ENCODE measurements at places on chromosomes 1 and 21.

GRCh38 chr1:42745851-42746250 lies 5.8 kb upstream of the CLDN19 start:
- DNase-seq = no peak

DNA sequence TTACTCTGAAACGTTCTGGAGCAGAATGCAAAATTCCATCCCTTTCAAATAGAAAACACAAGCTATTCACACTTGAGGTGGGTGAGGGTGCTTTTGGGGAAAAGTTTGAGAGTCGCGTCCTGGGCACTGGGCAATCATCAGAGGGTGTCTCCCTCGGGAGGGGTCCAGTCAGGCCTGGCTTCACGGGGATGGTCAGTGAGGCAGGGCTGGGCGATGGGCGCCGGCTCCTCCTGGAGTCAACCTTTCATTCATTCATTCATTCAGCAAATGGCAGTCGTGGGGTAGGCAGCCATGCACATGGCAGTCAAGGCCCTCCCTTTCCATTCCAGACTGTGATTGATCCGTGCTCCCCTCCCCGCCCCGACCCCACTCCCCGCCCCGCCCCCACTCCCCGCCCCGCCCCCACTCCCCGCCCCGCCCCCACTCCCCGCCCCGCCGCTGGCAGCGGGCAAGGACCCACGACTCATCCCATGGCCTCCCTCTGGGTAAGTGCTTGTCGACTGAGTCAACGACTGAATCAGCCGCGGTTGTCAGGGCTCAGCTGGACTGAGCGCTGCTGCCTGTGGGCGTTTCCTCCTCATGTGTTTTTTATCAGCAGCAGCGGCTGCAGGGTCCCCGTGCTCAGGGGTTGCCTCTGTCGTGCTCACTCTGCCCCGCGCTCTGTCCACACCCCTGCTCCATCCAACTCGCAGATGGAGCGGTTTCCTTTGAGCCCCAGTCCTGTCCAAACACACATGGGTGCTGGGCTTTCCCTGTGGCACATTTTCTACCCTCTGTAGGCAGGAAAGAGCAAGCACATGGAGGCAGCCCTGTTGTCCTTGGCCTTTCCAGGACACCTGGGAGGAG lies 12.5 kb upstream of the SPSB1 start:
- no peak for DNase-seq

DNA sequence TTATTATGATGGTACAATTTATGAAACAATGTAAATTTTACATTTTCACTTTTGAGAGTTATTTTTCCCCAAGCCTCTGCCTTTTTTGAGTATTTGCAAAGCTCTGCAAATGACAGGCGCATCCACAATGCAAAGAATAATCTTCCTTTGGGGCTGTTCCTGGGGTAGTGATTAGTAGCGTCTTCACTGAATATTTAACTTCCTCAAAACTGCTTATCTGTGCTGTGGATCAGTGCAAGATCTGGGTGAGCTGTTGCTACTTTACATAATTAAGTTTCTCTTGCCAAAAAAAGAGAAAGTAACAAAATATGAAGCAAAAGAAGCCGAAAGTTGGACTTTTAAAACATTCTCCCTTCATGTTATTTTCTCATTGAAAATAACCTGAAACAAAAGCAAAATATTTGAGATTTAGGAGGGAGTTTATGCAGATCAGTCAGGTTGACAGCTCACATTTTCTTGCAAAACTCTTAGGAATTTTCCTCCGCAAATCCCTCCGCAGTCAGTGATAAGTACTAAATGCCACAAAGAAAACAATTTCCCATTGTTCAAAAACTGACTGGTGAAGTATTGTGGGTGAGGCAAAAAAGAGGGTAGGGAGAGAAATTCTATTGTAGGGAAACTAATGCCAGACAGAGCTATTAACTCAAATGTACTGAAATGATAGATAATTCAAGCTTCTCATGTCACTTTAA lies 276.4 kb upstream of the B3GALT2 start:
- DNase-seq = no peak

GRCh38 chr21:15860541-15860940 lies 130.8 kb downstream of the USP25 start:
- no peak for DNase-seq

DNA sequence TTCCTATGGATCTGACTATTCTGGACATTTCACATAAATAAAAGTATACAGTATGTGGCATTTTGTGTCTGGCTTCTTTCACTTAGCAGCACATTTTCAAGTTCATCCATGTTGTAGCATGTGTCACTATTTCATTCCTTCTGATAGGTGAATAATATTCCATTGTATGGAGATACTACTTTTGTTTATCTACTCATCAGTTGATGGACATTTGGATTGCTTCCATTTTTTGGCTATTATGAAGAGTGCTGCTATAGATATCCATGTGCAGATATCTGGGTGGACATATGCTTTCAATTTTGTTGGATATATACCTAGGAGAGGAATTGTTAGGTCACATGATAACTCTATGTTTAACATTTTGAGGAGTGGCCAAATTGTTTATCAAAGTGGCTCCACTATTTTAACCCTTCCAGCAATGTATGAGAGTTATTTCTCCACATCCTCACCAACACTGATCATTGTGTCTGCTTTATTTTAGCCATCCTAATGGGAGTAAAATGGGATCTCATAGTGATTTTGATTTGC lies 21.9 kb upstream of the MEF2D start:
- no peak for DNase-seq

GRCh38 chr1:153921080-153921802 lies 1.5 kb downstream of the GATAD2B start:
- no peak for DNase-seq

- DNase-seq = no peak
Measured at GRCh38 chr1:158694596-158694995, 5.9 kb downstream of the OR6K2 start.

DNA sequence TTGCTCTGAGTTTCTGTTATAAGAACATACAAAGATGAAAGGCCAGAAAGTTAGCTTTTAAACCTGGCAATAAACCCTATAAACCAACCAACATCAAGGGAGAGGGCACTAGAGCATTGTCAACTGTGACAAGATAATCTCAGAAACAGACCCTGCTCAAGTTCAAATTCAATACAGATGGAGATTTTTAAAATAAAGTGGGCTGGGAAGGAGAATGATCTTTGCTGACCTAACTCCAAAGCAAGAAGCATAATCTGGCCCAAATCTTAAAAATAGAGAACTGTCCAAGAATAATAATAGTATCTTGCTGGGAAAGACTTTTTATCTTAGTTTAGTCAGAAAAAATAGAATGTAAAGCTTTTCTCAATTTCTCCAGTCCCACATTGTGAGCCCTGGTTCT lies 485.5 kb downstream of the DISC1 start:
- DNase-seq = no peak

DNA sequence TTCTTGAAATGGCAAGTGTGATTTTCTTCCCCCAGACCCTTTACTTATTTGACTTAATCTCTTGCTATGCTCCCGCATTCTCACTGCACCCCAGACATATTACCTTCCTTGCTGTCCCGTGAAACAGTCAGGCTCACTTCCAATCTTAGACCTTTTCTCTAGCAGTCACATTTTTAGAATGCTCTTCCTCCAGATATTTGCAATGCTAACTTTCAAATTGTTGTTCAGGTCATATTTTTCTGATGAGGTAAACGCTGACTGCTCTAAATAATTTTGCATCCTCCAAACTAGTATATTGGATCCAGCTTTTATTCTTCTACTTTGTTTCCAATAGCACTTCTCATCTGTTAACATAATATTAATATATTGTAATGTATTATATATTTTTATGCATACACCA lies 648.2 kb upstream of the NEGR1 start:
- DNase-seq = no peak

Data from esophagus squamous epithelium (tissue), 5 donors.